Stimulated activated CD4-positive, alpha-beta T cell treated with anti-CD3 and anti-CD28 coated beads, Interleukin-15, amount 100 ng/mL, for 48 hours (primary cell): ENCODE measurements at places on chromosomes 4 and X.

- no peak for DNase-seq
These were observed 65.7 kb downstream of the ZFX start for GRCh38 chrX:24215272-24215671.

GRCh38 chr4:54487491-54487890 is 170.3 kb upstream of the KIT start:
- DNase-seq: no peak

GRCh38 chrX:15745179-15745578 is 7.1 kb downstream of the CA5B start:
- no peak for DNase-seq

DNA sequence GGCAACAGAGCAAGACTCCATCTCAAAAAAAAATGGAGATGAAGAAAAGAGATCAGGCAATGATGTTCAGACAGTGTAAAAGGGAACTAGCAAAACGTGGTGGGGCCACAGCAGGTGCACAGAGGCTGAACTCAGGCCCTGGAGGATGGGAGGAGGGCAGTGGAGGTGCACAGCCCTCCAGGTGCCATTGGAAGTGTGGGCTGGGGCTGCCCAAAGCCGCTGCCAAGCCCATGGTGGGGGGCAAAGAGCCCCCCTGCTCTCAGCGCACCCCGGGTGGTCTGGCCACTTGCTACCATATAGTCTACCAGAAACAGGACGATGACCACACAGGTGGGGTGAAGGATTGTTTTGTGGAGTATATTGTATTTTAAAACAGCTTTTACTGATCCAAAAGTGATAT is 7.1 kb downstream of the TMEM271 start:
- no peak for DNase-seq

DNA sequence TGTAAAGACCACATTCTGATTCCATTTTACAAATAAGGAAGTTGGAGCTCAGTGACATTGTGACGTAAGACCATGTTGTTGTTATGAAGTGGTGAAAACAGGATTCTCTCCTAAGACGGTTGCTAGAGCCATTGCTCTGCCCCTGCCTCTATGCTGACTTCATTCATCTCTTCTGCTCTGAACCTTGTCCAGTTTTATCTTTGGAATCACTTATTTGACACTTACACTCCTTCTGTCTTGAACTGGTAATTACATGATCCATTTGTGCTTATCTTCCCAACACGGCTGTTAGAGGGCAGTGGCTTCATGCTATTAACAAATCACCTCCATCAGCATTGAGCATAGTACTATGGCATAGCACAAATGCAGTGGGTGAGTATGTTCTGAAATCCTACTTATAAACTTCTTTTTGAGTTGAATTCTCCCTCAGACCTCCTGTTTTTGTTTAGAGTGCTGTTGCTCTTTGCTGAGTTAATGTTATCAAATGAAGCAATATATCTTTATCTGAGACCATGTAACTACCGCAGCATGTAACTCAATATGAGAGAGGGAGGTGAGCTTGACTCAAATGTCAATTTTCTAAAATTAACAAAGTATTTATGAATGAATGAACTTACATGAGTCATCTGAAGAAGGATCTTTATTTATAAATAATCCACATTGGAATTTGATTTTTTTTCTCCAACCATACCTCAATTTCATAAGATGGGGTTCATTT is 177.8 kb downstream of the RASL11B start:
- DNase-seq: no peak

DNA sequence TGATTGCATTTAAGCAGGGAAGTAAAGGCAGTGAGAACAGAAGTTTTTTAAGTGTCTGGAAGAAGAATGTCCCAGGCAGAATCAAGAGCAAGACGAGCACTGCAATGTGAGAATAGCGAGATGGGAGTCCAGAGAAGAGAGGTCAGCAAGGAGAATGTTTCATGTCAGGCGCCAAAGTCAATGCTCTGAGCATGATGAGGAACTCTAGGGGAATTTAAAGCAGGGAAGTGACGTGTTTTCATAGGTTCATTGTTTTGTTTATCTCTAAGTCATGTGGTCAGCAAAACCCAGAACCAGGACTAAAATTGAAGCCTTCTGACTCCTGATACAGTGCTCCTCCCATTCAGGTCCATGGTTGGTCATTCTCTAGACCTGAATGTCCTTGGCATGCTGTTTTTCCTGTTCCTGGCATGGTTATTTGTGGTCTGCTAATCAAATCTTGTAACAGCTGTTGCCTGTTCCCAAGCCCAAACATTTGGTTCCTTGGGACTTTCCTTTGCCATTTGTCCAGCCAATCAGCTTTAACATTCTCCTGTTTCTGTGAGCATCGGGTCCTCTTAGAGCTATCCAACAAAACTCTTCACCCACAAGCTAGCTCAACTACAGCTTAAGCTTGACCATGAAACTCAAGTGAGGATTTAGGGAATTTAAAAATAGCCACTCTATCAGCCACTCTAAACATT is 37.7 kb downstream of the PTCHD1 start:
- no peak for DNase-seq

GRCh38 chrX:71532753-71533425 is at the start of gene OGT:
Gene OGT (plus strand): TSS chrX:71533104. CDS start chrX:71533300, 196 bp downstream.
- peak; percentile 87 for DNase-seq

GRCh38 chr4:169437299-169438047 is 166.7 kb upstream of the SH3RF1 start:
- no peak for DNase-seq

DNA sequence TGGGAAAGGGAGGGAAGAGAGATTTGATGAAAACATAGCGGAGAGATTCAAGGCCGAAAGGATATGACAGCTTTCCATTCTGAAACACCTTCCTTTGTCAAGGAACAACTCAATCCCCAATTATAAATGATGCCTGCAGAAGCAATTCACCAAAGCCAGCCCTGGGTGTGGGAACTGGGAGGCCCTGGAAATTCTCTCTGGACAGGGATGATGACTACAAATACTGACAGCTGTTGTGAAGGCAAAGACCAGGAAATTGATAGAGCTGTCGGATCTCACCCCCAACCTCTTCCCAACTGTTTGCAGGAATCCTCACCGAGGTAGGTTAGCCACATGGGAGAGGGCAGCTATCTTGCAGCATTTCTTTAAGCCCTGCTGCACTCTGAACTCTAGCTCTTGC is 54.3 kb downstream of the CCDC149 start:
- DNase-seq: no peak

DNA sequence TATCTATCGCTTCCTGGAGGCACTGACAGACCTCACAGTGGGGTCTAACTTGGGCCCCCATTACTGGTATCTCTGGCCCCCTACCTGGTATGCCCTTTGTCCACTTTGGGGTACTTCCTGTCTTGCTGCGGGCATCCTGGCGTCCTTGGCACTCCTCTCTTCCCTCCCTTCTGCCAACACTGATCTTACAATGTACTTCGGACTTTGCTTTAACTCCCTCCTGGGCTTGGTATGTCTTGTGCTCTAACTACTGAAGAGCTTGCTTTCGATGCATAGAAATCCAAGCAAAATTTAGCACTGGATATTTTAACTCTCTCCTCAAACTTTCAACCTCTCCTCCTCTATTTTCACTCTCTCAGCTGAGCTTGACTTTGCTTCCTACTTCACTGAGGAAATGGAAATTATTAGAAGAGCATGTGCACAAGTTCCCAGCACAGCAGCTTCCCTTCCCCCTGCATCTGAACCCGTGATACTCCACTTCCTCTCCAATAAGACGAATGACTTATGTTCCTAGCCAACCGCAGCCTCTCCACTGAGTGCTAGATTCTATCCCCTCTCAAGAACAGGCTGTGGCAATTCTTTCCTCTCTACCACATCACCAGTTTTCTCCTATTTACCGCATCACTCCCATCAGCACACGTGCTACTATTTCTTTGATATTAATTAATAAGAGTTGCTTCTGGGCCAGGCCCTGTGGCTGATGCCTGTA is 52.9 kb downstream of the SUPT20HL2 start:
- peak; percentile 5 for DNase-seq

DNA sequence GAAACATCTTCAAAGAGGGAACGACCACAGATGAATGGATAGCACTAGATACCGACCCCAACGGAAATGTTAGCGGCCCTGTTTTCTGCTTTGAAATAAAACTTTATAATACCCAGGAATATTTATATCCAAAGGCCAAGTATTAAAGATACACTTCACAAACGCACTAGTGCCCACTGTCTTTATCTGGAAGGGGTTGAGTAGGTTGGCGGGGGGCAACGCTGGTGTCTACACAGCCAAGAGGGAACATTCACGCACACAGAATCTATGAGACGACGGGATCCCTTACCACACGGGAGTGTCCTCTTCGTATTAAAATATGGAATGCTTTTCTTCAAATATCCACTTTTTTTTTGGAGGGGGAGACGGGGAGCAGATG is 3.3 kb downstream of the HAND2 start:
- no peak for DNase-seq

DNA sequence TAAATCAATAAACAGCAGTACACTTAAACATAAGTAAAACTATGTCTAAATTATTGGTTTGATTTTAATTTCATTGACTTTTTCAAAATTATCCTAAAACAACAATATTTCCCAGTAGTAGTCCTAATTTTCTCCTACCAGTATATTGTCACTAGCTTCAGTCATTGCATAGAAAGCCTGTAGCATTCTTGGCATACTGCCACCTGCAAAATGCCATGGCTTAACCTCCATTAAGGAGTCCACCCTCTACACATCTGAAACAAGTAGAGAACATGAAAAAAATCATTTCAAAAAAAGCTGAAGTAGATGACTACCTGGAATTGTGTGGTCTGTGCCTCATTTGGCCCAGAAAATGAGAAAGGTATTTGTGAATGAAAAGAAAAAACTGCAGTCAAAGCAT is 348.5 kb downstream of the INPP4B start:
- no peak for DNase-seq

- DNase-seq: no peak
These were observed 248.6 kb upstream of the JADE1 start for GRCh38 chr4:128560754-128561495.

DNA sequence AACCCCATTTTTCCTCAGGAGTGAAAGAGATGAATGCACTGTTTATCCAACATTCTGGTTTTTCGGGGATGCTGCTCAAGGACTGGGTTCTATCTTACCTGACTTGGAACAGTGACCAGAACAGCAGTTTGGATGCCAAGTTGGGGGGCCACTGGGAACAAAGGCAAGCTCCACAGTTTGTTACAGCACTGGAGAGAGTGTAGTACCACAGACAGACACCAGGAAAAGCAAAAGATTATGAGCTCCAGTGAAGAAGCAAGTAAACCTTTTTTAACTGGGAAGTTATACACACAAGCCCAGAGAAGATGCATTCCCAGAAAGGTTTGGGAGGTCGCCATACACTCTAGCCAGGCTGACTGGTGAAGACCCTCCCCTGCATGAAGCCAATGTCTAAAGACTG is 13.6 kb downstream of the C4orf36 start:
- DNase-seq: no peak

- DNase-seq: no peak
These were observed 273.5 kb downstream of the DACH2 start for GRCh38 chrX:86421771-86422170.

DNA sequence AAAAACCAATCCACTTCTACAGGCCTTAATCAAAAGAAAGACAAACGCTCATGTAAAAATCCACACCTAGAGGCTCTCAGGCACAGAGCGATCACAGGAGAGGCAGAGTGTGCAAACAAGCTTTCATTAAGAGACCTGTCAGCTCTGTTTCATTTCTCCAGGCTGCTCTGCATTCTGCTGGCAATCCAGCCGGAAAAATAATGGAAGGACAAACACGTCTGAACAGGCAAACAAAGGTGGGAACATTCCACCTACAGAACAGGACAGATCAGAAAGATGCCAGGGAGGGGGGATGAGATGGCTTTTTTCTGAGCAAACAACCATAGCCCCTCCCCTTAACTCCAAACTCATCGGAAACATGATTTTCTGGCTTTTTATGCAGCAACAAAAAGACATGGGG is 9.7 kb downstream of the SOD3 start:
- no peak for DNase-seq

DNA sequence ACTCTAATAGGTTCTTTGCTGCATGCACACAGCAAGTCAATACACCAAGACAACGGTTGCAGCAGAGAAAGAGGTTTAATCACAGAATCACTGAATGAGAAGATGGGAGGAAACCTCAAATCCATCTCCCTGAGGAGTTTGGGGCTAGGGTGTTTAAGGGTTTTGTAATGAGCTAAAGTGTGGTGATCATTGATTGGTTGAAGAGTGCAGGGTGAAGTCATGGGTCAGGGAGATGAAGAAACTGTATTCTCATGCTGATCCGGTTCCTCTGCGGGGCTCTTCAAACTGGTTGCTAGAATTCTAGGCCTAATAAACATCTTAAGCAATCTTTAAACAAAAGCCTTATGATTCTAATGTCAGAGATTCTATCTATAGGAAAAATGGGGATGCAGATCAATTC is 432.5 kb upstream of the FAM47C start:
- DNase-seq: no peak

GRCh38 chrX:66680451-66680850 is 41.6 kb upstream of the EDA2R start:
- no peak for DNase-seq

DNA sequence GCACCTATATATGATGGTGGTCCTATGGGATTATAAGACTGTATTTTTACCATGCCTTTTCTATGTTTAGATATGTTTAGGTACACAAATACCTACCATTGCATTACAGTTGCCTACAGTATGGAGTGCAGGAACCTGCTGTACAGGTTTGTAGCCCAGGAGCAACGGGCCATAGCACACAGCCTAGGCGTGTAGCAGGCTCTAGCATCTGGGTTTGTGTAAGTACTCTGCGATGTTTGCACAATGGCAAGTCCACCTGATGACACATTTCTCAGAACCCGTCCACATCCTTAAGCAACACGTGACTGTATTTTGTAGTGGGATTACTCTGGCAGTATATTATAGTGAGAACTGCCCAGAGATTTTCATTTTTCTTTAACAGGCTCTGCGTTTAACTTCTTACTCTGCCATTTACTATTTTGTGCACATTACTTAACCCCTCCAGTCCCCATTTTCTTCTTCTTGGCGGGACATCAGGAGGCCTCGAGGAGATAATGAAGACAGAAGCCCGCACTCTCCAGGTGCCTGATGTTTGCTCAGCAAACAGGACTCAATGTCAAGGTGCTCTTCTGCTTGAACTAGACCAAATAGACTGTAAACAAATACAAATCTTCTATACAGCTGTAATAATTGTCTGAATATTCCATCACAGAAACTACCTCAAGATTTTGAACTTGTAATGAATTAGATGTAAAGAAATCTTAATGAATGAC is 102.0 kb upstream of the PDLIM3 start:
- no peak for DNase-seq

- no peak for DNase-seq
These were observed 16.1 kb downstream of the CLCN4 start for GRCh38 chrX:10172877-10173276.

DNA sequence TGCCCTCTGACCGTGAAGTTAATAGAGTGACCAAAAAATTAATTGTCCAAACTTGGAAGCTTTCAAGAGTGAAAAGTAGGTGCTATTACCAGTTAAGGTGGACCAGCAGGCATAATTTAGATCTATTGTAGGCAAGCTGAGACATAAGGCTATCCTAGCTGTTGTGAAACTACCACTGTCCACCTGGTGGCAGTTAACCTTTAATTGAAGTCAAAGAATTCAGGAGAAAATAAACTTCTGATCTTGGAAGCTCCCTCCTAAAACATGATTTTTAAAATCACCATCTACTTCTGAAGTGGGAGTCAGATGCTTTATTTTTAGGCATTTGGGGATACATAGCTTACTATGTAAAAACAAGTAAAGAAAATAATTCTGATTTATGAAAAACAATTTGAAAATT is 636.3 kb upstream of the HTR2C start:
- DNase-seq: no peak
